ENCODE measurements at places on chromosomes 3 and 15. TPM values are rescaled to one million over a fixed set of nuclear protein-coding genes. Genes with fewer than 3 reads are reported as not detected.

DNA sequence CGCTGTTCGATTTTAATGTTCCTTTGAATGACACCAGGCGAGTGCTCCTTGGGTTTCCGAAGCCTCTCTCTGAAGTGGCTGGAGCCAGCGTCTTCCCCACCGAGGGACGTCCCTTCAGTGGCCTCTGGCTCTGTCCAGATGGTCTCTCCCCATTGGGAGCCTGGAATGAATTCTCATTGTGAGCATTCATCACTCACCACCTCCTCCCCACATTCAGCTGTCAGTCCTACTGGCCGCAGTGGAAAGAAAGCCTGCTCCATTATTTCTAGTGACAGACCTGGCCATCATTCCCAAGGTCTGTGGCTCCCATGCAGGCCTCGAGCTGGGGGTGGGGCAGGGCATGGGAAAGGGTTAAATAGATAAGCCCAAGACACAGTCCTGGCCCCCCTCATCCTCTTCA is 35.2 kb downstream of the ZNF710 start:
- peak overlapping the region; percentile 45 for H3K4me3 ChIP-seq
- H3K4me1 ChIP-seq, result peaks cover 89% of the 10 kb centered on the region
- H3K27me3 ChIP-seq, result no peaks in the 10 kb centered on the region
- H3K36me3 ChIP-seq, result peaks cover 5% of the 10 kb centered on the region
- peak overlapping the region; percentile 43 for H3K27ac ChIP-seq

CDHR4 gene
- total RNA-seq, result not detected

DNA sequence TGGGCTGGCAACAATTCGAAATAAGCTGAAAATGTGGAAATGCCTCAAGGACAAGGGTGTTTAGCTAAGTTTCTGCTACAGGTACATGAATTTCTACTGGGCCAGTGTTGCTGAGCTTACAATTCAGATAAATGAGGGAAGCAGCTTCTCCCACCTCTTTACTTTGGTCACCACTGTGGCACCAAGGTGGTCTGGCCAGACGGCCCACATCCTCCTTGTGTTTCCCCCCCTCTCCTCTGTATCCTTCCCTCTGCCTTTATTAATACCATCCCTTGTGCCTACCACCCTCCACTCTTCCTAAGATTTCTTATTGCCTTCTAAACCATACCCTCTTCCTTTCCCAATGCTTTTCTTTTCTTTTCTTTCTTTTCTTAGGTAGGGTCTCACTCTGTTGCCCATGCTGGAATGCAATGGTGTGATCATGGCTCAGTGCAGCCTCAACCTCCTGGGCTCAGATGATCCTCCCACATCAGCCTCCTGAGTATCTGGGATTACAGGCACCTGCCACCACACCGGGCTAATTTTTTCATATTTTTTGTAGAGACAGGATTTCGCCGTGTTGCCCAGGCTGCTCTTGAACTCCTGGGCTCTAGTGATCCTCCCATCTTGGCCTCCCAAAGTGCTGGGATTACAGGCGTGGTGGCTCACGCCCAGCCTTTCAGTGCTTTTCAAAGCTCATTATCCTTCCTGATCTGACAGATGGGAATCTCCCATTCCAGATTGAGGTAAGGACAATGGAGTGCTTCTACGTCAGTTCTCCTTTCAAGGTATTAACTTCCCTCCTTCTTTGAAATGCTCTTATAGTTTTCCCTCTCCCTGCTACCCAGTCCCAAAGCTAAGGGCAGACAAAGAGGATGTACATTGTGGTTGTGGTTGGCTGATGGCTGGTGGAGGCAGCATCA is 14.8 kb downstream of the ANXA2 start:
- peaks cover 23% of the 10 kb centered on the region for H3K4me1 ChIP-seq
- H3K27me3 ChIP-seq, result no peaks in the 10 kb centered on the region
- no peak for DNase-seq
- no peak overlapping the region for H3K4me3 ChIP-seq
- H3K36me3 ChIP-seq, result peaks cover 54% of the 10 kb centered on the region

GRCh38 chr3:100030346-100030745 is 84.0 kb downstream of the FILIP1L start:
- no peak for DNase-seq
- H3K36me3 ChIP-seq, result no peaks in the 10 kb centered on the region
- H3K27me3 ChIP-seq, result no peaks in the 10 kb centered on the region
- no peaks in the 10 kb centered on the region for H3K4me1 ChIP-seq
- no peak overlapping the region for H3K4me3 ChIP-seq

GRCh38 chr3:98977520-98977919 is 76.0 kb upstream of the DCBLD2 start:
- no peaks in the 10 kb centered on the region for H3K36me3 ChIP-seq
- H3K27ac ChIP-seq, result no peak overlapping the region
- H3K4me3 ChIP-seq, result no peak overlapping the region
- H3K4me1 ChIP-seq, result no peaks in the 10 kb centered on the region

DNA sequence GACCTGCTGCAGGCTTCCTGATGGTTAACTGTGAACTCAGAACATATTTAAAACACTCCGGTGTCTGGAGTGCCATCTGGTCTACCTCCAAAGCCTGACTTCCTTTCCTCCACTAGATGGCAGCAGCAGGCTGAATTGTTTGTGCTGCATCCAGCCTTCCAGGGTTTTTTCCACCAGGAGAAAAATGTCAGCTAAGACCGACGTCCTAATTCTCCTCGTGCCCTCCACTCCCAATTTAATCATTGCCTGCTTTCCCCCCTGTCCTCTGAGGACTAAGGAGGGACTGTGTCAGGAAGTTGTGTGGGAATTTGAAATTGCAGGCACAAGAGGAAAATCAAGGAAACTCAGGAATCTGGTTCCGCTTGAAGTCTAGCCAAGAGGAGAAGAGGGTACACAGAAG is 165.2 kb upstream of the UMPS start:
- no peak overlapping the region for H3K4me3 ChIP-seq
- H3K36me3 ChIP-seq, result no peaks in the 10 kb centered on the region
- H3K4me1 ChIP-seq, result no peaks in the 10 kb centered on the region
- peaks cover 26% of the 10 kb centered on the region for H3K27me3 ChIP-seq
- DNase-seq, result peak; percentile 25

FGF7 gene
- total RNA-seq, result not detected

GRCh38 chr3:164658125-164658524 is 420.2 kb downstream of the SI start:
- H3K27ac ChIP-seq, result no peak overlapping the region
- no peak for DNase-seq
- H3K4me1 ChIP-seq, result no peaks in the 10 kb centered on the region

SLC27A2 gene
- 78.0 TPM for total RNA-seq

DNA sequence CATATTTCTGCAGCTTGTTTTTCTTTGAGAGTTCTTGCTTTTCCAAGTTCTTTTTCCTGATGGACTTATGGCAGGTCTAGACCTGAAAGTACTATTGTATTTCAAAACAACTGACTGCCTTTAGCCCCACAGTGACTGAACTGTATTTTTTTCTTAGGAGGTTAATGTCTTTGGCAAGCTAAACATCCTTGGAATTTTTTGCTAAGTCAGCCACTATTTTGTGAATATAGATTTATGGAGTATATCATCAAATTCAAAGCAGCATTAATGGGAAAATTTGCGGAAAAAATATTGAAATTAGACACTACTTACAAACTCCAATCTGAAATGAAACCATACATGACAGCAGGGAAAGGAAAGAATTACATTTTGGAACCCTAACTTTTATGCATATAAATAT is 8.6 kb downstream of the PIK3CA start:
- H3K36me3 ChIP-seq, result no peaks in the 10 kb centered on the region
- no peak for DNase-seq
- peaks cover 2% of the 10 kb centered on the region for H3K27me3 ChIP-seq
- no peak overlapping the region for H3K4me3 ChIP-seq

DNA sequence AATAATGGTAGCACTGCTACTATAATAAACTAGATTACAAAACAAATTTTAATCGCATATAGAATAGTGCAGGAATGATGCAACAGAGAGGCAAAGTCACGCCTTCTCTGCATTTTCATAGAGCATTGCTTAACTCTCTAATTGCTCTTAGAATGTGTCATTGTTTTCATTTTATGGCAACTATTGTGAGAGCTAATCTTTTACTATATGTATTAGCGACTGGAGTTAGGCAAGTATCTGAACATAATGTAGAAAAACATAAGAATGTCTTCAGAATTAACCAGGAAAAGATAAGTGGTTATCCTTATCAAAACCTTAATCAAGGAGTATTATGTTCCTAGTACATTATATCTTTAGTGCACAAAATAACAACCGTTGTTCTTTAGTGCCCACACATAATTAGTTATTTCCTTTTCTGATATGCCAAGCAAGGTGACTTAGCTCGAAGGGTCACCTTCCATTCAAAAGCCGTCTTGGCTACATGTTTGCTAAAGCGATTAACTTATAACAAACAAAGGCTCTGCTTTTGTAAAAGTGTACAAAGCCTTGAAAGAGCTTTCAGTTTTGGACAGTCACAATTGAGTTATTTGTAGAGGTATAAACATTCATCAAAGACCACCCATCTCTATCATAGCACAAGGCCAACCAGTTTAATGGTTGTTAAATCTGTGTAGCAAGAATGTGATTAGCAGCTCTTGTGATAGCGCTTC is 1328.9 kb downstream of the ROBO2 start:
- no peaks in the 10 kb centered on the region for H3K27me3 ChIP-seq
- no peaks in the 10 kb centered on the region for H3K4me1 ChIP-seq
- H3K36me3 ChIP-seq, result no peaks in the 10 kb centered on the region

DNA sequence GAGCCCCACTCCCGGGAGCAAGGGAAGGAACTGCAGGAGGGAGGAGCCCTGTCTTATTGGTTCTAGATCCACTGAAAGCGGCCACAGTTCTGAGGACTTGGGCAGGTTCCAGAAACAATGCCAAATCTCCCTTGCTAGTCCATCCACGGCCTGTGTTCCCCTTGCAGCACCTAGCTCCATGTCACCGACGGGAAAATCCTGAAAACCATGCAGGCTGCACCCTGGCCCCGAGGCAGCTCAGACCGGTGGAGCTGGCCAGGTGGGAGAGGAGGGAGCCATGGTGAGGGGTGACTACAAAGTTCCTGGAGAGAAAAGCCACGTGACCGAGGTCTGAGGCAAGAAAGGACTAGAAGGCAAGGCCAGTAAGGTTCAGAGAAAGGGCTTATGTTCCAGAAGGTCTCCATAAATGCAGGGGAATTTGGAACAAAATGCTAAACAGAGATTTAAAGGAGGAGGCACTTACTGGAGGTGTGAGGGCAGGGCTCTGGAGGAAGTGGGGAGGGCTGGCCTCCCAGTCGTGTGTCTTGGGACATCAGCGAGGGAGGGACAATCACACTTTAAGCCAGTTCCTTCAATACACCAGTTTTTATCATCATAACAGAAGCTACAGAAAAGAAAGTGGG is 5.4 kb downstream of the MGLL start:
- DNase-seq, result no peak
- no peak overlapping the region for H3K4me3 ChIP-seq

SMCO1 gene
- not detected for total RNA-seq

GRCh38 chr15:62835351-62835750 is 207.2 kb upstream of the TPM1 start:
- no peaks in the 10 kb centered on the region for H3K27me3 ChIP-seq
- H3K4me3 ChIP-seq, result no peak overlapping the region
- no peak for DNase-seq
- no peaks in the 10 kb centered on the region for H3K36me3 ChIP-seq
- H3K27ac ChIP-seq, result no peak overlapping the region

CDCP1 gene
- total RNA-seq, result 1.2 TPM

GHSR gene
- total RNA-seq, result not detected

DNA sequence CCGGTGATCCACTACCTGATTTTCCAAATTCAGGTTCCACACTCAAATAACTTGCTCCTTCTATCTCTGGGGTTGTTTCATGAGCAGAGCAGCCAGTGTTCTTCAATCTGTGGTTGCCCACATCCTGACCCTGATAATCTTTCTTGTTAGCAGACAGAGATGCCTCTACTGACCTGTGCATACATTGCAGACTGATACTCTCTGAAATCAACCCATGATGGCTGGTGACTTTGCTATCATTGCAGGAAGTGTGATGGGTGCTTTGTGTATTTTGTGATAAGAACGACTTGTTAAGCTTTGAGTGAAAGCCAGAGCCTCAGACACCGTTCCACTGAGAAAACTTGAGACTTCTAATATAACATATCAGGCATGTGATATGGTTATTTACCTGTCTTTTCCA is 39.9 kb downstream of the GATM start:
- H3K27me3 ChIP-seq, result no peaks in the 10 kb centered on the region
- DNase-seq, result no peak
- H3K36me3 ChIP-seq, result no peaks in the 10 kb centered on the region
- H3K4me1 ChIP-seq, result no peaks in the 10 kb centered on the region
- no peak overlapping the region for H3K4me3 ChIP-seq

KNL1 gene
- total RNA-seq, result 22.4 TPM

- no peaks in the 10 kb centered on the region for H3K27me3 ChIP-seq
- no peak for DNase-seq
- no peak overlapping the region for H3K4me3 ChIP-seq
Observed at GRCh38 chr3:62036726-62037125, 336.6 kb downstream of the FEZF2 start.

GRCh38 chr3:110810356-110810755 is 261.3 kb upstream of the NECTIN3 start:
- H3K4me3 ChIP-seq, result no peak overlapping the region
- peaks cover 21% of the 10 kb centered on the region for H3K4me1 ChIP-seq
- H3K36me3 ChIP-seq, result no peaks in the 10 kb centered on the region
- peaks cover 13% of the 10 kb centered on the region for H3K27me3 ChIP-seq
- no peak for DNase-seq
- no peak overlapping the region for H3K27ac ChIP-seq

DNA sequence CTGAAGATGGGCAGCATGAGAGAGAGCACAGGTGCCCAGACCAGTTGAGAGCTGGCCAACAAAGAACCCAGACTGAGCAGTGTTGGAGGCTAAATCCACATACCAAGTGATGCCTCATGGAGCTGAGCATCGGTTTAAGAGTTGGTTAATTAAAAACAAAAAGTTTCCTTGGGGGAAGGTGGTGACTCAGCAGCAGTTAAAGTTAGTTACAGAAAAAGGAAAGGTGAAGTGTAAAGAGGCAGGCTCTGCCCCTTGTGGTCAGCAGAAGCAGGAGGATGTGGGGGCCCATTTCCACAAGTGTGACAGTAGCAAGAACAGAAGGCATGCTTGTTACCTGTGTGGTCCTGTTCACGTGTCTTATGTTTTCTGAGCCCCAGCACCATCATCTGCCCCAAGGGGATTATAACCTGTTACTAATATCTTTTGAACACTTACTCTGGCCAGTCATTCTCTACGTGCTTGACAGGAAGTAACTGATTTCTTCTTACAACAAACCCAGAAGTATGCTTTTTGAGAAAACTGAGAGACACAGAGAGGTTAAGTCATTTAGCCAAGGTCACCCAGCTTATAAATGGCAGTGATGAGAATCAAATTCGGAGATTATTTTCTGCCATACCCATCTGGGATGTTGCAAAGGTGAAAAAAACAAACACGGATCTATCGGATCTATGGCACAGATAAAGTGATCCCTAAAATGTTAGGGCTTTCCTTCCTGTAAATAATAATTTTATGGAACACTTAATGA is 91.0 kb downstream of the EPHB1 start:
- H3K27me3 ChIP-seq, result peaks cover 14% of the 10 kb centered on the region
- H3K27ac ChIP-seq, result no peak overlapping the region
- no peaks in the 10 kb centered on the region for H3K36me3 ChIP-seq

GRCh38 chr3:71355862-71356261 is 227.7 kb downstream of the FOXP1 start:
- H3K27ac ChIP-seq, result no peak overlapping the region
- DNase-seq, result no peak
- peaks cover 37% of the 10 kb centered on the region for H3K27me3 ChIP-seq
- H3K4me1 ChIP-seq, result peaks cover 16% of the 10 kb centered on the region
- no peaks in the 10 kb centered on the region for H3K36me3 ChIP-seq
- no peak overlapping the region for H3K4me3 ChIP-seq

GRCh38 chr3:152452318-152452717 is 183.6 kb downstream of the MBNL1 start:
- DNase-seq, result no peak
- peaks cover 44% of the 10 kb centered on the region for H3K36me3 ChIP-seq
- H3K4me3 ChIP-seq, result no peak overlapping the region
- H3K4me1 ChIP-seq, result peaks cover 28% of the 10 kb centered on the region
- H3K27me3 ChIP-seq, result no peaks in the 10 kb centered on the region

- H3K27ac ChIP-seq, result no peak overlapping the region
- H3K4me3 ChIP-seq, result no peak overlapping the region
Observed at GRCh38 chr15:27550635-27551034, 548.5 kb downstream of the OCA2 start.

FANCD2OS gene
- total RNA-seq, result not detected
